ENCODE measurements at places on chromosomes 3 and 15.
A peak's percentile ranks its signal among the peaks of the same experiment; 100 is the strongest.

DNA sequence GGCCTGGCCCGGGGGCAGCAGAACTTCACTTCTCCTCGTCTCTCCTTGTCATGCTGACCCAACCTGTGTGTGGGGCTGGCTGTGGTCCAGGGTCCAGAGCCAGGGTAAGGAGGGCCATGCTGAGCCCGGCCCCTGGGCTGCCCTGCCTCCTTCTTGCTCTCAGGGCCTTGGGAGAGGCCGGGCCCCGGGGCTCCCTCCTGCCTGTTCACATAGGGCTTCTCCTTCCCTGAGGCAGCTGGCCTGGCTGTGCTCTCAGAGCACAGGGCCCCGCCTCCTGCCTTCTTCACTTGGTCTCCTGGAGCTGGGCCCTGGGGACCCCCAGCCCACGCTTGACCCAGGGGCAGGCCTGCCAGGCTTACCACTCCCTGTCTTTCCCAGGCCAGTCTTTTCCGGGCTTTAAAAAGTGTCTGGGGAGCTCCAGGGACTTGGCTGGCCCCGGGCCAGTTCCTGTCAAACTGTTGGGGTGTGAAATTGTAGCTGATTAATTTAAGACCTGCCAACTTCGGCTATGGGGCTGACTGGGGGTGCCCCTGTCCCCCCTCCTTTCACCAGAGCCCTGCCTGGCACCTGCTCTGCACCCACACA is 11.8 kb downstream of the PLXNA1 start:
- no peak for DNase-seq

DNA sequence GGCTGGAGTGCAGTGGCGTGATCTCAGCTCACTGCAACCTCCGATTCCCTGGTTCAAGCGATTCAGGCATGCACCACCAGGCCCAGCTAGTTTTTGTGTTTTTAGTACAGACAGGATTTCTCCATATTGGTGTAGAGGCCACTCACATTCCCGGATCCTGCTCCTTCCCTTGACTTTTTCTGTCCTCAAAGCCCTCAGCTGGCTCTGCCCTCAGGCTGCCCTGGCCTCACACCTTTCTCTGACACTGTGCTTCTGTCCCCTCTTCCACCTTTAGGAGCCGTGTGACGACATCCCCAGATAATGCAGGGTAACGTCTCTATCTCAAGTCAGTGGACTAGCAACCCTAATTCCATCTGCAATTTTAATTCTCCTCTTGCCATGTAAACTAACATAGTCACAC is 8.6 kb upstream of the CYFIP1 start:
- DNase-seq, result no peak

GRCh38 chr3:47825590-47825989 is 22.7 kb downstream of the DHX30 start:
- DNase-seq, result no peak

DNA sequence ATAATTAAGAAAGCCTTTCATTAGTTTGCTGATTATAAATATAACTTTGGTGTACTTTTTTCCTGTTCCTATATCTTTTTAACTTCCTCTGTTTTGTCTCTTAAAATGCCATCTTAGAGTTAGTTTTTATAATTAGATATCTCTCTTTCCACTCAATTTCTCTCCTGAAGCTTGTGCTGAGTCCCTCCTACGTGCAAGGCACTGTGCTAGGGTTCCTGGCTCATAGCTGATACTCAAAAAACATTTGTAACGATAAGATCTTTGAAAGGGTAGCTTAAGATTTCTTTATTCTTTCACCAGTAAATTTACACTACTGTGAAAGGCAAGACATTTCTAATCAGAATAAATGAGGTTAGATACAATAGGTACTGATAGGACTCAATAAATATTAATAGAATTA is 358.8 kb downstream of the MECOM start:
- DNase-seq, result no peak

DNA sequence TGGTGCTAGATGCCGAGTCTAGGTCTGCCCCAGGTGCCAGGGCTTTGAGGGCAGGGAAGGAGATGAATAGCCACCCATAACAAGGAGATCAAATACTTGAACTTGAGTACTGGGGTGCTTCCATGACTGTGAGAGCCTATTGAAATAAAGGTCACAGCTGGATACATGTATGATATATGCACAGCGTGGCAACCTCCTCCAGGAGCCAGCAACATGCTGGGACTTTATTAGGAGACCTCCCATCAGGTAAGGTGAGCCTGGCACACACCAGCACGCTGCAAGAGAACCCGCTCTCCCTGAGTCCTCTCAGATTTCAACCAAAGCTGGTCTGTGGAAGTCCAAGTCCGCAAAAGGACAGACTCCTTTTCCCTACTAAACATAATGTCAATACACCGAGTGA is 10.5 kb upstream of the HES1 start:
- no peak for DNase-seq

- peak; percentile 59 for DNase-seq
Observed at GRCh38 chr3:27666708-27667107, 55.4 kb downstream of the EOMES start.

DNA sequence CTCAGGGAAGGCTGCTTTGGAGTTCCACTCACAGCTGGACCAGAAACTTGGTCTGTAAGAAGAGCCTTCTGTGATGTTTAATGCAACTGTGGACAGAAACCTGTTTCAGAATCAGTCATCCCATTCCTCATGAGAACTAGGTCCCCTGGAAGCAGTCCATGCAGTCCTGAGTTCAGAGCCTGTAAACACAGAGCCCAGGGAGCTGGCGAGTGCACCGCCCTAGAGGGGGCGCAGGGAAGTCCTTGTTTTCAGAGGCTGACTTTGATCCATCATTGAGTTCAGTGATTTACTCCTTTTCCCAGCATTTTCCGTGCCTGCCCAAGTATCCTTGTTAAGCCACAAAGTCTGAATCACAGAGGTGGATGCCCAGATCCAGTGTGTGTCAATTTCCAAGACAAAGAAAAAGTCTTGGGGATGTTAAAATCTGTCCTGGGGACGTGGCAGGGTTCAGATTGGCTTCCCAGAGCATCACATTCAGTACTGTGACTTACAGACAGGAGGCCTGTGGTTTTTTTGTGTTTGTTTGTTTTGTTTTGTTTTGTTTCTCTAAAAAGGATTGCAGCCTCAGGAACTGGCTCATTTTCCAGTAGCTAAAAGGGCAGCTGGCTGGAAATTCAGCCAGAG is 9.8 kb upstream of the TXNRD3 start:
- DNase-seq, result no peak

DNA sequence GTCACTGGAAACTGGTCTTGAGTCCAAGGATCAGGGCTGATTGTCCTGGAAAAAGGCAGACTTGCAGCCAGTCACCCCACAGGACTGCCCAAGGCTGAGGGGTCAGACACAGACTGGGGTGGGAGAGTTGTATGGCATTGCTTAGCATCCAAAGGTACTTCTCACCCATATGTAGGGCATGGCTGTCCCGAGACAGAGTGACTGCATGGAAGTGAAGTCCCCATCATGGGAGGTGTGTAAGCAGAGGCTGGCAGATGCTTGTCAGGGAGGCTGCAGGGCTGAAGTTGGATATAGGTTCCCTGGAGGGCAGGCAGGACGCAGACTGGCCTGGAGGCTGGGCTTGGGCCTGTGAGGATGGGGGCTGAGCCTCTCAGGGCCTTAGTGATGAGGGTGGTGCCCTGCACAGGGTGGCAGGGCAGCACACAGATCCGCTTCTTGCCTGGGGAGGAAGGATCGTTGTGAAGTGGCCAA is 31.1 kb downstream of the PSTPIP1 start:
- DNase-seq, result no peak

GRCh38 chr15:51267703-51268083 is 70.7 kb downstream of the CYP19A1 start:
- DNase-seq, result no peak

- no peak for DNase-seq
Observed at GRCh38 chr15:65869954-65870871, 922 bp downstream of the RAB11A start.

DNA sequence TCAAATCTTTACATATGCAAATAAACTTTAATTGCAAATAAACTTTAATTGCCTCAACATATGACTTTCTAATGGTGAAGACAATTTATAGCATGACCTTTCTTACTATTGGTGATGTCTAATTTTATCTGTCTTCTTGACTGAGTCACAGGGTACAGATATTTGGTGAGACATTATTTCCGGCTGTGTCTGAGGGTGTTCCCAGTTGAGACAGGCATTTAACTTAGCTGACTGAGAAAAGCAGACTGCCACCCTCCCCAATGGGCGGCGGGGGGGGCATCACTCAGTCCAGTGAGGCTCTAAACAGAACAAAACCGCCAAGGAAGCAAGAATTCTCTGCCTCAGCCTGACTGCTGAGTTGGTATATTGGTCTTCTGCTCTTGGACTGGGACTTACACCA is 160.0 kb downstream of the TBL1XR1 start:
- DNase-seq, result no peak

DNA sequence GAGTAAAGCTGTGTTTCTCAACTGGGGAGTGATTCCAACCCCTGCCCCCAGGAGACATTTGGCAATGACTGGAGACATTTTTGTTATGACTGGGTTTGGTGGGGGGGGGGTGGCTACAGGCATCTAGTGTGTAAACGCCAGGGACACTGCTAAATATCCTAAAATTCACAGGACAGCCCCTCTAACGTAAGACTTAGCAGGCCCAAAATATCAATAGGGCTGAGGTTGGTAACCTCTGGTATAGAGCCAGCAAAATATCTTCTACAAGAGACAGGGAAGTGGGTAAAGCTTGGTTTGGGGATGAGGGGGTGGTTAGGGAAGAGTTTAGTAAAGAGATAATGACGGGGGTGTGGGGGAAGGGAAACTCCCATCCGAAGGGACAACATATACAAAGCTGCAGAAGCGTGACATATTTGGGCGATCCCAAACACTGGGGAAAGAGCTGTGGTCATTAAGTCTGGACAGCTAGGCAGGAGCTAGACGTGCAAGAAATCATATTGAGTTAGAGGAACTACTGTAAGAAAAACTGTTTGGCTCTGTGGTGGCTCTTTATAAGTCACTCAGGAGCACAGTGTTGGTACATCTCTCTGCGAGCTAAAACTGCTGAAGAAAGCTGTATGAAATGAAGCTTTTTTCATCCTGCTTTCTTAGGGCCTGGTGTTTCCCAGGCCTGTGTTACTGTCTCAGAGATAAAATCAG is 697 bp upstream of the TRIM69 start:
- no peak for DNase-seq

GRCh38 chr3:149701206-149701976 is 43.6 kb upstream of the WWTR1 start:
- DNase-seq, result no peak

- no peak for DNase-seq
Observed at GRCh38 chr3:175163686-175164085, 304.6 kb downstream of the NAALADL2 start.

DNA sequence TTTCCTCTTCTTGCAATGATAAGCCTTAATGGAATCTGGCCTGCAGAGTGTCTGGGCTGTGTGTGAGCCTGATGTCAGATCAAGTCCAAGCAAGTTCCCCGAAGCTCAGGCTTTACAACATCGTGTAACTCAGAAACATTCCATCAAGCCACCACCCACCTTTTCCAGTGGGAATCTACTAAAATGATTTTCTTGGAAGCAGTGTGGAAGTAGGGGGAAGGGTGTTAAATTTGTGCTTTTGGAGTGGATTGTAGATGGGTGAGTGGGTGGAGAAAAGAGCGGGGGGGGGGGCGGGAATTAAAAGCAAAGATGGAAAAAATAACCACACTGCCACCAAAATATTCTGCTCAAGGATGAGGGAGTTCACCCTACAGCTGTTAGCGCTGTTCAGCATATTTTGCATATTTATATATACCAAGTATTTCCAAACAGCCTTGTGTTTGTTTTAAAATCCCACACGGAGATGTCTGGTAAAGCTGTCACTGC is 53.6 kb downstream of the VGLL3 start:
- DNase-seq, result peak; percentile 94

DNA sequence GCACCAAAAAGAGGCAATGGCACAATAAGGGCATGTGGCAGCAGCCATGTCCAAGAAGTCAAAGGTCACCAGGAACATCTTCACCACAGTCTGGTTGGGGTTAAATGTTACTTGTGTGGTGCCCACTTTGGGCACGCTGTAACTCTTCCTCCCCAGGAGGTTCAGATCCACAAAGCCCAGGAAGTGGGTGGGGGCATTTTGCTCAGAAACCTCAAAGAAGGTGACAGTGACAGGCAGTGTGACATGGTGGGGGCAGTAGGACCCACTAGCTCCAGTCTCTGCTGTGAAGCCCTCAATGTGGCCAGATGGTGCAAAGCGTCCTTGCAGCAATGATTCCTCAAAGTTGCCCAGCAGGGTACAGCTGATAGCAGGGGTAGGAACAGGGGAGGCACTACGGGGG is 5.8 kb downstream of the ZNF80 start:
- no peak for DNase-seq

DNA sequence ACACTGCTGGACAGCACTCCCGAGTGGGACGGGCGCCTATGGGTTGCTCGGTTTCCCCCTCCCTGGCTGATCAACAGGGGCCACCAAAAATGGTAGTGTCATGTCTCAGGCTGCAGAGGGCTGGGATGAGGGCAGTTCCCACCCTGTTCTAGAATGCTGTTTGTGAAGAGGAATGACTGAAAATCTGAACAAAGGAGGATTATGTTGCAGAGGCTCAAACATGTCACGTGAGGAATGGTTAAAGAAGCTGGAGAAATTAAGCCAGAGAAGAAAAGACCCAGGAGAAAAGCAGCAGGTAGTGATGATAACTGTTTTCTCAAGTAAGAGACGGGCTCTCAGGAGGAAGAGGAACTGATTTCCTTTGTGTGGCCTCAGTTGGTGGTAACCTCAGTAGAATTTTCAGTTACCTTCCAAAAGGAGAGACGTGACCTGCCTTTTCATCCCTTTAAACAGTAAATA is 10.4 kb downstream of the SPG21 start:
- no peak for DNase-seq

GRCh38 chr15:28002867-28003266 is 96.2 kb downstream of the OCA2 start:
- DNase-seq, result no peak

DNA sequence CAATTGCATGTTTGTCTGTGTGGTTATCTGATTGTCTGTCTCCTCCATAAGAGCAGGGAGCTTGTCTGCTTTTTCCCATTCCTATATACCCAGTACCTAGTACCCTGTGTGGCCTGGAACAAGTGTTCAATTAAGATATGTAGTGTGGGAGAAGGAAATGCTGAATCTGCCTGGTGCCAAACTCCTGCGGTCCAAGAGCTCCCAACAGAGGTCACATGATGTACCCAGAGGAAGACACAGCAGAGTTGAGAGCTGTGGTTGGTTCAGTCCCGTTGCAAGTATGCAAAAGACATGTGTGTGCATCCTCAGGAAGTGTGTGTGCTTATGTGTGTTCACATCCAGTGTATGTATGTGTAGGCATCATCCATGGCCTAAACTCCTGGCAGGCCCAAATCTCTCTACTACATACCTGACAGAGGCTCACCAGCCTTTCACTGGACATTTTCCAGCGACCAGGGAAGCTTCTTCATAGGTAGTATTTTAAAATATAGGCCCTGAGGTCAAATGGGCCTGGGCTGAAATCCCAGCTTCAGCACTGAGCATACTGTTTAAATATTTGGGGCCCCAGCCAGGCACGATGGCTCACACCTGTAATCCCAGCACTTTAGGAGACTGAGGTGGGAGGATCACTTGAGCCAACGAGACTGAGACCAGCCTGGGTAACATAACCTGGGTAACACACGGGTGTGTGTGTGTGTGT is 34.0 kb upstream of the ITGA11 start:
- no peak for DNase-seq
